ENCODE measurements at places on chromosomes 5 and 9.

- no peak for DNase-seq
Observed at GRCh38 chr5:177994063-177994462, 2.0 kb downstream of the PROP1 start.

DNA sequence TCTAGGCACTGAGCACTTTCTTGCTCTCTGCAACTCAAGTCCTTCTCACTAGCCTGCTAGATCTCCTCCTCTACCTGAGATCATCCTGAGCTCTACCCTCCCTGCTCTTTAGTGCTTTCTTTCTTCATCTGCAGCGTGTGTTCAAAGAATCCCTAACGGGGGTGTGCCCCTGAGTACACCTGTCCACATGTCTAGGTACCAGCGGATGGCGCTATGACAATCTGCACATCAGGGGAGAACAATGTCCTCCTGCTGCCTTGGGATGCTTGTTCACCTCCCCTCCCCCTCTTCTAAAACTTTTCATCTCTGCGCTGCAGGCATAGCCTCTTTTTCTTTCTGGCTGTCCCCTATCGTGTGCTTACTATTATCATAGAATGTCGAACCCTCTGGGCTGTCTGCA, 42.7 kb downstream of the PTPN3 start:
- DNase-seq, result no peak

DNA sequence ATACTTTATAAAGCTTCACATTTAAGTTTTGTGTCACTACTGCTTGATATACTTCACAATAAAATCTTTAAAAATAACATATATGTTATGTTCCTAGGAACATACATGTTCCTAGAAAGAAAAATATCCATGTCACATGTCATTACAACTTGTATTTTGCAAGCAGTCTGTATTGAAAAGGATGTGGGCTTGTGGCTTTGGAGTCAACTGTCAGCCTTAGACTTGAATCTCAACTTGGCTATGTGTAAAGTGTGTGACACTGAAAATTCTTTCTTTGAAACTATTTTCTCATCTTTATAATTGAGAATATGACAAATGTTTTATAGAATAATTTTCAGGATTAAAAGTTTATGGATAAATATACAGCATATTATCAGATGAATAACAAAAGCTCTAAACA, 273.1 kb downstream of the KIAA0825 start:
- no peak for DNase-seq

DNA sequence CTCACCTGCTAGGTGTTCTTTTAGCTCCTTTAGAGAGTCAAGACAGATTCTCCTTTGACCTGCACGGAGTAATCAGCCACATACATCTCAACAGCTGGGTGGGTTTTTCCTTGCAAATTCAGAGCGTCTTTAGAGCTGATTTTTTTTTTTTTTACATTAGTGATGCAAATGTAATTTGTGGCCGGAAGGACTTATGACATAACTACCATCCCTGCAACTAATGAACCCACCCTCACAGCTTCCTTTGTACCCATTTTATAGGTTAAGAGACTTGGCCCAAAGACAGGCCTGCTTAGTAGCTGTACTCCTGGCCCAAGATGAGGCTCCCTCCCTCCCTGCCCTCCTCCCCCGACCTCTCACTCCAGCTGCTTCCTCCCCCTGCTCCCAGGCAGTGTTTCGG, 69.9 kb upstream of the NIPAL4 start:
- DNase-seq, result no peak

- no peak for DNase-seq
Observed at GRCh38 chr9:89001917-89002540, 10.8 kb downstream of the S1PR3 start.

DNA sequence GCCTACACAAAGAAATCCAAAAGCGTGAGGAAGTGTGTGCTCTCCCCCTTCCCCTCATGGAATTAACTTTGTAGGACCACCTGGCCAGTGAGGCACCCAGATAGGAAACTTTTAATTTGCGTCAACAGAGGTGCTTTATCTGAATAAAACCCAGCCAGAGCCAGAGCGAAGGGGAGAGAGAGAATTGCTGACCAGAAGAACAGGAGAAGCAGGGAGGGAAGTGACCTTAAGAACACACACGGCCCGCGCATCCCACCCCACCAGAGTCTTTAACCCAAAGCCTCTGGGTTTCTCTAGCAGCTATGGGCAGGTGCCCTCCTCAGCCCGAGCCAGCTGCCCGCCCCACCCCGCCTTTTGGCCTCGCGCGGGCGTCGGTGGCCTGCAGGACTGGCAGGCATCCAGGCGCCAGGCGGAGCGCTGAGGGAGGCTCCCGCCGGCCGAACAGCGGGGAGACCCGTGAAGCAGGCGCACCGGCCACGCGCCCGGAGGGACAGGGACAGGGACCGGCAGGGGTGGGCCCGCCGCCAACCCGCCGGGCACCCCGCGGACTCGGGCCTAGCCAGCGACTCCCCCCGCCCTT, 580 bp downstream of the ERAP1 start:
- DNase-seq, result no peak

- no peak for DNase-seq
Observed at GRCh38 chr5:119070578-119070827, 384 bp upstream of the DMXL1 start.

DNA sequence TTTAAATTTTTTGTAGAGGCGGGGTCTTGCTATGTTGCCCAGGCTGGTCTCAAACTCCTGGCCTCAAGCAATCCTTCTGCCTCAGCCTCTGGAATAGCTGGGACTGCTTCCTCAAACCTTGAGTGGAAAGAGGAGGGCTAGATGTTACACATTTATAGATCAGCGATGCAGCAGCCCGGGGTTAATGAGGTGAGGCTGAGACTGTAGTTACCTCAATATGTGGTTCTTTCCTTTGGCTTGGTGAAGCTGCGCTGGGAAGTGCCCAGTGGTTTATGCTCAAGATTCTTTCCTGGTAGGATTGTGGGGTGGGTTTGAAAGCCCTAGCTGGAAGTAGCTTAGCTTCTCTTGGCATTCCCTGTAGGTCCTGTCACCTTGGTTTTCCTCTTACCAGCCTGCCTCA, 22.5 kb downstream of the ZNF618 start:
- DNase-seq, result no peak

DNA sequence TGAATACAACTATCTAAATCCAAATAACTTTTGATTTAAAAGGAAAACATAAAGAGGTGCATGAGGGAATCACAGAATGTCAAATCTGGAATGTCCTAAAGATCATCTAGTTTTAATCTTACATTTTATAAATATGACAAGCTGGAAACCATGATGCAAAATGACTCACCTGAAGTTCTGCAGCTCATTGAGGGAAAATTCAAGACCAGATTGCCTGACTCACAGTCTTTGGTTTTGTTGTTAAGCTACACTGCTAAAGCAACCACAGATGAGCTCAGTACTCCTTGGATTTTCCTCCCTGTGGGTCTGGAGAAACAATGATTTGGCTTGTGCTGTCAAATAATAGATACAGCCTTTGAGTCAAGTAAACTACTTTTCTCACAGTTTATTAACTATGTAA, 19.1 kb upstream of the EDIL3 start:
- DNase-seq, result peak; percentile 69

DNA sequence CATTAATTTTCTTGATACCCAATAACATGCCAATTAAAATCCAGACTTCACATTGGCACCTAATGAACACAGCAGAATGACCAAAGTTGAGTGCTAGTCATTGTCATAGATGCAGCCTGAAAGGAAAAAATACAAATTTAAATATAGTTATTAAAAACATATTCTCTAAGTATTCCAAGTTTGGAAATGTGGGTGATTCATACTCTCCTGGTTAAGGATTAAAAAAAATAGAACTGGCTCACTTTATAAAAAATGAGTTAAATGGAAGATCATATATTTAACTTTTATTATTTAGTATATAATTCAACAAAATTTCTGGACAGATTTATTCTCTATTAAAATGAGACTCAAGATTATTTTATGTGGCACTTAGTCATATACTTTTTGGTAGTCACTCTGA, 33.2 kb upstream of the RICTOR start:
- DNase-seq, result no peak

DNA sequence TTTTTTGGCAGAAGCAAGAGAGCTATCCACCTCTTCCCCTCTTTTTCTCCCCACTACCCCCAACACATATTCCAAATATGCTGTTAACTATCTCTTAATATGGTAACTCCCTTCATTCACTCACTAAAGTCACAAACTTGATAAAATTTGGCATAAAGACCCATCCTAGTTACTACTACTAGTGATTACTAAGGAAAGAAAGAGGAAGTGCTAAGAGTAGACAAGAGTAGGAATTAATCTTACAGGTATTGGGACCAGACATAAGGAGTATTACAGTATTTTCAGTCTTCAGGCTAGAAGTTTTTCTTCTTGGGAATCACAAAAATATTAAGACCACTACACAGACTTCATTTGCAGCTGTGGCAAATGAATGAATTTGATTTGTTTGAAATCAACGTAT, 2.2 kb downstream of the ADAMTS6 start:
- DNase-seq, result no peak

DNA sequence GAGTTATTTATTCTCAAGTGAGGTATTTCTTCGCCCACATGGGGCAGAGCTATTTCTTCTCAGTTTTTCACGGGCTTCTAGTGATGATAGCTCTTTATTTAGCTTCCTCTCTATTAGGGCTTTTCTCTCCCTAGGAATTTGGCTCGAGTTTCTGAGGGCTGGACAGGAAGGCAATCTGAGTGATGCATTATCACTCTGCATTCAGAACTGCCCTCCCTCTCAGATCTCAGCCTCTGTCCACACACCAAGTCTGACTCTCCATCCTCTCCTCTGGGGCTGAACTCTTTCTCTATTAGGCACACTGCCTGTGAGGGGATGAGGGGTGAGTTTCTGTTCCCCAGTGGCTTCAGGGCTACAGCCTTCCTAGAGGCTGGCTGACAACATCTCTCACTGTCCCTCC, 14.9 kb upstream of the SCAMP1 start:
- no peak for DNase-seq

DNA sequence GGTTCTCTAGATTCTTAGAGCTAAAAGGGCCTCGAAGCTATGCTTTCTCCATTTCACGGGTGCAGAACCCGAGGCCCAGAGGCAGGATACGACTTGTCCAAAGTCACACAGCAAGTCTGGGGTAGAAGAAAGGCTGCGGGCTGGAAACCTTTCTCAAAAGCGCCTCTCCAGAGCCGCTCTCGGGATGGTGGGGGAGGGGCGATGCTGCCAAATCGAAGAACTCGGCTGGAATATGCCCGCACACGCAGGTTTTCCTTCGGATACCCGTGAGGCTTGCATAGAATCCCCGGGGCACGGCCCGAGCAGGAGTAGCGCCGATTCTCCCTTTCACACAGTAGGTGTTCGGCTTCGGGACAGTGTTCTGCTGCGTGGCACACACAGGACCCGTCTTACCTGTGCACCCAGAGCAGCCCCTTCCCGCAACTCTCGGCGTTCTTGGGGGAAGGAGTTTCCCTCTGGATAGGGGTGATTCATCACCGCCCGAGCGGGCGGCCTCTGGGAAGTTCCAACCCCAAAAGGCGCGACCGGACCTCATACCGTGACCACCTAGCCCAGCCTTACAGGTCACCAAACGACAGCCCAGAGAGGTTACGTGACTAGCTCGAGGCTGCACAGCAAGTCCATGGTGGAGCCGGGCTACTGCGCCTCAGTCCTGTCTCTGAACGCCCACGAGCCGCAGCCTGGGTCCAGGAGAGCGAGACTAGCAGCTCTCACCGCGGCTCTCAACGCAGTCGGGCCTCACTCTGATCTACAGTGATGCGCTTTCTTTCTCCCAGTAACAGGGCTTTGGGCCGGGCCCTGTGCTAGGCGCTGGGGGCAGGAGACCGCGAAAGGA, 4.1 kb downstream of the PAX5 start:
- DNase-seq, result no peak

GRCh38 chr5:132456987-132457361, 33.6 kb downstream of the IRF1 start:
- no peak for DNase-seq

- DNase-seq, result no peak
Observed at GRCh38 chr5:14267166-14267838, 124.2 kb downstream of the TRIO start.

- no peak for DNase-seq
Observed at GRCh38 chr5:63249960-63250359, 671.3 kb downstream of the LRRC70 start.

DNA sequence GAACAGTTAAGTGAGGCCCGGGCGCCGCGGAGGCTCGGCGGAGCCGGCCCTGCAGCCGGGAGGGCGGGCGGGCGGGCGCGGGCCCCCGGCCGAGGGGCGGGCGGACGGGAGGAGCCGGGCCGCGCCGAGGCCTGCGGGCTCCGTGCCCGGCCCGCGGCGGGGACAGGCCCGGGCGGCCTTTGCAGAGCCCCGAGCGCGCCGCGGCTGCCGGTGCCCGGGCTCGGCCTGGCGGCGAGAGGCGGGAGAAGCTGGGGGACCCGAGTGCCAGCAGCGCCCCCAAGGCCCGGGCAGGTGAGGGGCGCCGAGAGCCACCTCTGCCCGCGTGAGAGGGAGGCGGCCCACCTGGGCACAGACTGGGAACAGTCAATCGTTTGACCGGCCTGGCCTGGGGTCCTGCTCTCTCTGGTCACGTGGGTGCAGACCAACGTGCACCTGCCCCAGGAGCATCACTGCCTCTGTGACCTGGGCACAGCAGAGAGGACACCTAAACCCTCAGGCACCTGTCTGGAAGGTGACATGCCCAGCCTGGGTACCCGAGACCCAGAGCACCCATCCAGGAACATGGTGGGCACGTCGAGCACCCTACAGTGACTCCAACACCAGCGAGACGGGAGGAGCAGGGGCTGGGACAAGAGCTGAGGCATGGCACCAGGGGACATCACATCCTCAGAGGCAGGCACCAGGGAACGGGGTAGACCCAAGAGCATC, 531 bp downstream of the MVB12B start:
- DNase-seq, result no peak

DNA sequence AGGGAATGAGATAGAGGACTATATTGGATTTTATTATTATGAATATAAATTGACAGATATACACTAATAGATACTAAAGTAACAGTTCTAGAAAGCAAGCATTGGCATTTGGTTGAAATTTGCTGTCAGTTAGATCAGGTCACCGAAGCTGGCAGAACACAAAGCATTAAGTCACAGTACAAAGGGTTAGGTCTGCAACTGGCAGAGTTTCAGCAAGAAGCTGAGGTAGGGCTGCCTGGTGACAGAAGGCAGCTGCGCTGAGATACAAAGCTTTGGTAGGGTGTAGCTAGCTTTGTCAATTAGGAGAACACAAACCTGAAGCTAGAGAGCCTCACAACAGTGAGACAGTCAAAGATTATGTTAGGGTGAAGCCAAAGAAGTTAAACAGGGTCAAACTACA, 6.3 kb upstream of the CSNK1G3 start:
- DNase-seq, result no peak
